ENCODE measurements at places on chromosomes 1 and 21.
A peak's percentile ranks its signal among the peaks of the same experiment; 100 is the strongest.

DNA sequence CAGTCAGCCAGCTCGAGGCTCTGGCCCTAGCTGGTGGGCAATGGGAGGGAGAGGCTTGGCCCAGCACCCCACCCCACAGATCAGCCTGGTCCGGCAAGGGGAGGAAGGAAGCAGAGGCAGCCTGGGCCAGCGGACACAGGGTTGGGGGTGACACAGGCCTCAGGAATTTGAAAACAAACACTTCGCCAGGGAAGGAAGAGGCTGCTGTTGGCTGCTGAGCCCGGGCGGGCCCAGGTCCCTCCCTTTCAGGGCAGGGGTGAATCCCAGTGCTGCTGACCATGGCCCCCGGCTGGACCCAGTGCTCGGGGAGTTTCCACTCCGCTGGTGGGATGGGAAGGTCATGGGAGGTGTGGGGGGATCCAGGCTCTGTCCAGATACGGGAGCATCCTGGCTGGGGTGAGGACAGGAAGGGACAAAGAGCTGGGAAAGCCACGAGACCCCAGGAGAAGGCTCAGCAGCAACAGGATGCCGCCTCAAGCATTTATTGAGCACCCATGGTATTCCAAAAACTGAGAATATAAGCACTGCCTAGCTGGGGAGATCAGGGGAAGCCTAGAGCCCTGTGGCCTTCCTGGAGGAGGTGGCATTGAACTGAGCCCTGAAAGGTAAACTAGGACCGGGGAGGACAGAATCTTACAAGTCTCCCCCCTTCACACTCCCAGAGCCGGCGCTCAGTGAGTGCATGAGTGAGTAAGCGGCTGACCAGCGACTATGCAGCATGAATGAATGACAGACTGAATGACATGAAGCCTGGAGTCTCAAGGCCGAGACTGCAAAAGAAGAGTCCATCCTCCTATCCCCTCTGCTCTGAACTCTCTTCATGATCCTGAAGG lies 26.2 kb upstream of the EPHA2 start:
- no peak for DNase-seq

- no peak for DNase-seq
These were observed 86.3 kb downstream of the ACBD6 start for GRCh38 chr1:180415985-180416633.

- DNase-seq, result no peak
These were observed 33.3 kb downstream of the OSBPL9 start for GRCh38 chr1:51650198-51650597.

- DNase-seq, result no peak
These were observed 141.8 kb upstream of the KCNE2 start for GRCh38 chr21:34222031-34222335.

DNA sequence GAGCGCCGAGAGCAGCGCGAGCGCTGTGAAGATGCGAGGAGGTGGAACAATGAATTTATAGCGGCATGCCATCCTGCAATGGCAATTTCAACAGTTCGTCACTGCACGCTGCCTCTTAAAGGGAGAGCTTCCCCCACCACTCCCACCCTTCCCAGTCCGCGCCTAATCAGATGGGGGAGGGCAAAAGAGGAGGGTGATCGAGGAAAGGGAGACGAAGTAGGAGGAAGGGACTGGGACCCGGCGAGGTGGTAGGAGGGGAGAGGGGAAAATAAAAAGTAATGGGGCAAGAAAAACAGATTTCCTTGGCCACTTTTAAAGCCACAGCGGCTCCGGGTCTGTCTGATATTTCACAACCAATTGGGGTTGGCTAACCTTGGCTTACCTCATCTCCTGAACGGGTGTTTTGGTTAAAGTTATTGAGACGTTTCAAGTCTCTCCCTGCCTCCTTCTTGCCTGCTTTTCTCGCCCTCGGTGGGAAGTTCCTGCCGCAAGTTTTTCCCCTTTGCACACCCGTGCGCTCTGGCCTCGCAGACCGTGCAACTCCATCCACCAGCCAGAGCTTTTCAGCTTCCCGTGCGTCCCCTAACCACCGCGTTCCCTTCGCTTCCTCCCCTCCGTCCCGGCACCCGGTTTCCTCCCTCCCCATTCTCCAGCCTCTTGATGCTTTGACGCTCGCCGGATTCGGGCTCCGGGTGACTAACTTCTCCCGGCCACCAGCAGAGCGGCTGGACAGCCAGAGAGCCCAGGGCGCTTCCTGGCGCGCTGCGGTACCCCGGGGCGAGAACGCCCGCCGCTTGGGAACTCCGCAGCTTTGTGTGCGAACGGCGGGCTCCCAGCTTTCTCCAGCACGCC lies at the start of gene ADAMTS5:
Gene ADAMTS5, minus strand, starts transcription at position 27 of the 852 bp plus-strand sequence. CDS start 697 bp downstream, outside the sequence.
- peak; percentile 49 for DNase-seq

DNA sequence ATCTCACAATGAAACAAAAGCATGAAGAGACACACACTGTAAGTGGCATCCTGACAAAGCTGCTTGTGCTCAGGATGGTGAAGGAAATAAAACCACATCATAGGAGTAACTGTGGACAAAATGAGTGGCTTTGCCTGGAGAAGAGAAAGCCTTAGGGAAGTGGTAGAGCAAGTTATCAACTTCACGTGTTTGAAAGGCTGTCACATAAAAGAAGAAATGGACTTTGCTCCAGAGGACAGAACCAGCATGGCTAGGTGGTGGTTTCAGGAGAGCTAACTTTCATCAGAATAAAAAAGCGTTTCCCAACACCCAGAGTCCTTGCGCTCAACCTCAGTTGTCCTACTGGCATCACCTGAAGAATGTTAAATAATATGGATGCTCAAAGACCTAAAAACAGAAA lies 139.9 kb downstream of the SETD4 start:
- no peak for DNase-seq

DNA sequence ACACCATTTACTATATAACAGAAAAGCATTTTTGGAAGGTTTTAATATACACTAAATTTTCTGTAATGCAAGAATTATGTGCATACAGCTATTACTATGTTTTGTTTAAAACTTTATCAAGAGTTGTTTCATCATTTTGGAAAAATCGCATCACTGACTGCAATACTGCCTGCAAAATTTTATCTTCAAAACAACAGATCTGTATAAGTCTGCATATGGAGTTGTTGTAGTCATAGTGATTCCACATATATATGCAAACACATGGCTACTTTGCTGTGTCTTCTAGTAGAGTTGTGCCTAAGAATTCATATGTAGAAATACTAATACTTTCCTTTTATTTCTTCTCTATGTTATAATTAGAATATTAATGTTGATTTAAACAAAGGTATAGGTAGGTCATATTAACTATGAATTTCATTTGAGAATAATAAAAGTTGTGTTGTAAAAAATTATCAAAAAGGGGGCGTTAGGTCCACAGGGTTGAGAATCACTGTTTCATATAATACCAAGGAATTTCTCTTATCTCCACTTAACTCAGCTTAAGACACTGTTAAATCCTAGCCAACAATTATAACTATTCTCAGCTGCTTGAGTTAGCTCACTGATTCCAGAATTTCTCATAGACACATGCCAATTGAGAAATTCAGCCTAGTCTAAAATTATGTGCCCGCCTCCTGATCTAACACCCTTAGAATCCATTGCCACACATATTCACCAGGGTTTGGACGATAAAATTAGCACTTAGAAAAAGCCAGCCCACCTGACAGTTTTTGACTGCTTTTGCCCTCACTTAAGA lies 22.9 kb upstream of the LAMC1 start:
- DNase-seq, result no peak

- DNase-seq, result no peak
These were observed 3.2 kb upstream of the LYPLA2 start for GRCh38 chr1:23787701-23788100.

GRCh38 chr1:87702455-87702854 lies 373.8 kb downstream of the LMO4 start:
- DNase-seq, result no peak

GRCh38 chr1:167973832-167974231 lies 37.0 kb upstream of the MPC2 start:
- no peak for DNase-seq

- DNase-seq, result no peak
These were observed 26.3 kb downstream of the PPFIA4 start for GRCh38 chr1:203052601-203053000.

DNA sequence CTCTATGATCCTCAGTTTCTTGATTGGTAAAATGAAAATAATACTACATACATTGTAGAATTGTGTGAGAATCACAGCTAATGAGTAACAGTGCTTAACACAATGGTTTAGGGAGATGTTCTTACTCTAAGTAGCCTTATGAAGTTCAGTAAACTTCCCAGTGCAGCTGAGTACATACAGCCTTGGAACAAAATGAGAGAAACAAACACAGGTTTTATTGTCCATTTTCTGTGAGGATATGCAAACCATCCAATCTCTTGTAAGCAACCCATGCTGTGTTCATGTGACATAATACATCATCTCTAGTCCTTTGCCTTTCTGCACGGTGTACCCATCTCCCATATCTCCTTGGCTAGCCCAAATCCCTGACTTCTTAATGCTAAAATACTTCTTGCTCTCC lies 14.7 kb upstream of the STRIP1 start:
- DNase-seq, result no peak

DNA sequence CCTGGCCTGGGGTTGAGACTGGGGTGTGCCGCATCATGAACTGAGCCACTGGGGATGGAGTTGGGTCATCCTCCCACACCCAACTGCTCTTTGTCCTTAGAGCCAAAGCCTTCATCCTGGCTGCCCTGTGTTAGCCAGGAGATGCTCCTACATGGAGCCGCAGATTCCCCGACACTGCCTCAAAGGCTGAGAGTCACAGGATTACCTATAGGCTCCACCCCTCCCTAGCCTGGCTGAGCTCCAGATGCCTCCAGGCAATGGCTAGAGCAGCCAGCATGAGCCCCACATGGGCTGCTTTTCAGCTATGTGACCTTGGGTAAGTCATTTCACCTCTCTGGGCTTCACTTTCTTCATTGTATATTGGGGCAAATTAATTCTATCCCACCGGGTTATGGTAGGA lies 119.9 kb upstream of the POU3F1 start:
- DNase-seq, result no peak

DNA sequence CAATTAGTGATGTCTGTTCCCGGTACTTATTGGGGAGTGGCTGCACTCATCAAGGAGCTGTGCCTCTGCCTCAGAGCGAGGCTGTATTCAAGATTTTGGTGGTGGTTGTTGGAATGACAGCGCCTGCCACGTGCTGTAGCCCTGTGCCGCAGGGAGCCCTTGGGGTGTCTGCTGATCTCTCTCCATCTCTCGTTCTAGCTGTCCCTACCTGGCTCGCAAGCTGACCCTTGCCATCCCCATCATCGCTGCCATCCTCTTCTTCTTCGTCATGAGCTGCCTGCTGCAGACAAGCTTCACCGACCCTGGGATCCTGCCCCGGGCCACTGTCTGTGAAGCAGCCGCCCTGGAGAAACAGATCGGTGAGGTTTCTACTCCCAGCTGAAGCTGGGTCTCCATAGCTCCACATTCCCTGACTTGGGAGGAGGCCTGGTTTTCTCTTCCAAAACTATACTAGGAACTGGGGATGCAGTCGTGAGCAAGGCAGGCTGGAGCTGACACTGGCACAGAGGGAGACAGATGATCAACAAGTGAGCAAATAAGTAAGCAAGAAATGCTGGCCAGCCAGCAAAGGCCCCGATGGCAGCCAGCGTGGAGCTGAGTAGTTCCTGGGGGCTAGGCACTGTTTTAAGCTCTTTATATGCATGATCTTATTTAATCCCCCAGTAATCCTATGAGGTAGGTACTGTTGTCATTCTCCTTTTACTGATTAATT lies 5.9 kb downstream of the ZDHHC18 start:
- DNase-seq, result no peak

- DNase-seq, result no peak
These were observed 9.3 kb downstream of the ATP1A1 start for GRCh38 chr1:116382321-116382720.

DNA sequence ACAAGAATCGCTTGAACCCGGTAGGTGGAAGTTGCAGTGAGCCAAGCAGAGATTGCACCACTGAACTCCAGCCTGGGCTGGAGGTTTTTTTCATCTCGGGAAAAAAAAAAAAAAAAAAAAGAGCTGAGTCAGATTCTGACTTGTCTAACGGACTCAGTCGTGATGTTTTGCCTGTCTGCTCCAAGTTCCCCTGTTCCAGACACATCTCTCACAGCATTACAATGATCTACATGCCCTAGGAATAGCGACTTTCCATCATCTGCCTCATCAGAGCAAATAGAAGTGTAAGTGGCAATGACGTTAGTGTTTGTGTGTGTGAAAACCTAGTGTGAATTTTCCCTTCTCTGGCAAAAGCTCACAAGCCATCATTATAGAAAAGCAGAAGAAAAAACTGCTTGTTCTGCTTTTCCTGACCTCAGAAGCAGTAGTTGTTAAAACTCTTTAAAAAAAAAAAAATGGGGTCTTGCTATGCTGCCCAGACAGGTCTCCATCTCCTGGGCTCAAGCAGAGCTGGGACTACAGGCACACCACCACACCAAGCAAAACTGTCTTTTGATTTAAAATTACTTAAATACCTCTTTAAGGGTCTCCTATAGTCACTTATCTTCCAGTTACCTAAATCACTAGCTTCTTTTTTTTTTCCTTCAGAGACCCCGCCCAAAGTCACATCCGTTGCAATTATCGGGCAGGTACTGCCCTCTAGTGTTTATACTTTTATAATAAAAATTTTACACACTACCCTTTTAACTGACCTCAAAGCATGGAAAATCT lies 37.3 kb downstream of the PLEKHO1 start:
- no peak for DNase-seq

DNA sequence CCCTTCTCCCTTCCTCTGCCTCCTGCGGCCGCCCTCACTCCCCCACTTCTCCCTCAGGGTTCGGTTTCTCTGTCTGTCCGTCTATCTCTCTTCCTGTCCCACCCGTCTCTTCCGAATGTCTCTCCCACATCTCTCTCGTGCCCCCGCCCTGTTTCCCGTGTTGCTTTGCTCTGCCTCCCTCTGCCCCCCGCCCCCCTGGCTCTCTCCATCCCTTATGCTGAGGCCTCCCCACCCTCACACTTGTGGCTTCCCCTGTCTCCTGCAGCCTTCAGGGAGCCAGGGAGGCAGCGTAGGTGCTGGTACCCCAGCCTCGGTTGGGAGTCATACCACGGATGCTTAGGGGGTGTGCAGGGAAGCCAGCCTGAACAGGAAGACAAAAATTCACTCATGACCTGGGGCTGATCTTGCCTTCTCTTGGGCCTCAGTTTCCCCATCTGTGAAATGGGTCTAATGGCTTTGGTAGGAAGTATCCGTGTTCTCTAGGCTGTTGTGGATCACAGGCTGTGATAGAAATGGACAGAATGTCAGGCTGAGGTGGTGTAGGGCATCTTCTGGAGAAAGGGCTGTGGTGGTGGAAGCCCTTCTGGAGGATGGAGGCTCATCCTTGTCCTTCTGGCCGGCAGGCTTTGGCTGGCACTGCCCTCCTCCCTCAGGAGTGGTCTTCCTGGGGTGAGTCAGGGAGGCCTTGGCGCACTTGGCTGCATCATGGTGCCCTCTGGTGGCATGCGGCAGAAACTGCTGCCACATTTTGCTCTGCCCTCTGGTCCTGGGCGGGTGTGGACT lies 55.5 kb downstream of the FOXO6 start:
- DNase-seq, result peak; percentile 82
